ENCODE measurements at places on chromosomes 7 and 10.

GRCh38 chr10:91411621-91412020, 1.5 kb downstream of the HECTD2 start:
- DNase-seq, result no peak

GRCh38 chr10:12121673-12122072, 7.8 kb upstream of the SEC61A2 start:
- no peak for DNase-seq

GRCh38 chr7:156158213-156158612, 345.9 kb upstream of the SHH start:
- no peak for DNase-seq

- no peak for DNase-seq
These were observed 102.8 kb downstream of the POLL start for GRCh38 chr10:101485207-101485606.

- DNase-seq, result no peak
These were observed 8.0 kb downstream of the IKZF1 start for GRCh38 chr7:50312250-50313162.

- no peak for DNase-seq
These were observed 190.0 kb upstream of the LYZL2 start for GRCh38 chr10:30819341-30820181.

- DNase-seq, result no peak
These were observed 20.2 kb upstream of the AMZ1 start for GRCh38 chr7:2667843-2668242.

GRCh38 chr7:44330331-44330730, 4.9 kb upstream of the CAMK2B start:
- no peak for DNase-seq

- DNase-seq, result no peak
These were observed 288.7 kb upstream of the IGFBP3 start for GRCh38 chr7:46209611-46210388.

DNA sequence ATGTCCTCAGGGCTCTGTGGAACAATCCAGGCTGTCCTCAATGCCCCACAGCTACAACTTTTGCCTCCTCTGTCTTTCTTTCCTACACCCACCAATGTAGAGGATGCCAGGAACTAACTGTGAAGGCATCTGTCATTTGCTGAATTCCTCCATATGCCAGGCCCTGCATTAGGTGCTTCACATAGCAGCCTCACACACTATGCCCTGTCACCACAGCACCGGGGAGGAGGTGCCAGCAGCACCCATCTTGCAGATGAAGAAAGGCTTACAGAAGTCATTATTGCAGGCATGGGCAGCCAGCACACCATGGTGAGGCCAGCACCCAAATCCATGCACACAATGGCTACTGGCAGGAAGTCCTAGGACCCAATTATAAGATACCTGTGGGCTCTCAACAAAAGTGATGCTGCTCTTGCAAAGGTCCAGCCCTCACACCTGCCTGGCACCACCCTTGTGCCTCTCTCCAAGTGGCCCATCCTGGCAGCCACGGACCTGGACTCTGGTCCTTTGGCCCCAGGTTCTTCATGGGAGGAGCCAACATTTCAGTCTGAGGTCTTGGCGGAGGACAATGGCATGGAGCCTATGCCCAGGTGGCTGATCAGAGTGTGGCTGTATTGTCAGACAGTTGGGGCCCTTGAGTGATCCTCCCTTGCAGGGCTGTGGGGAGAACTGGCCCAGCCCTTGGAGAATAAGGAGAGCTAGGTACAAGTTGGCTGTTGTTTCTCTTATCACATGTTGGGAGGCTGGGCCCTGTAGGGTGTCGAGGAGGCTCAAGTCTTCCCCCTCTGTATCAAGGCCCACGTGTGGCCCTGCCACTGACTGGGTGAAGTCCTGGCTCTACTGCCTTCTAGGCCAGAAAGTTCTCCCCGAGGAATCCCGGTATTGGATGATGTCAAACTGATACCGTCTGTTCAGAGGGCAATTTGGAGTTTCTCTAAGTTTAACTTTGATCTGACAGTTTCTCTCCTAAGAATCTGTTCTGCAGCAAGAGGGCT, 14.4 kb upstream of the MYL7 start:
- no peak for DNase-seq

GRCh38 chr7:18497082-18497481, 1.5 kb downstream of the HDAC9 start:
- no peak for DNase-seq

DNA sequence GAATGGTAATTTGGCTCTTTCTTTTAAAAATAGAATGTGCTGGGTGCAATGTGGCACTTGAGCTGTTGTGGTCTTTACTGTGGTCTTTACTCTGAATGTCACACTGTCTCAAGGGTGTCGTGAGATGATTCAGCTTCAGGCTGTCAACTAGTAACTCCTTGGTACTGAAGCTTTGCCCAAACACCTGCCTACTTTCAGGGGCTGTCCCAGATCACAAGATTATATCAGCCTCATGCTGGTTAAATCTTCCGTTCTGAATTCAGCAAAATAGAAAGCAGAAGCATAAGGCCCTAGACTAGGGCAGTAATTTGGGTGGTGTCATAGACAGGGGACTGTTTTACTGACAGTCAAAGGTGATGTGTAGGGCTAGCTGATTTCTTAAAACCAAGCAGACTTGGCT, 110.9 kb downstream of the BAMBI start:
- DNase-seq, result no peak

DNA sequence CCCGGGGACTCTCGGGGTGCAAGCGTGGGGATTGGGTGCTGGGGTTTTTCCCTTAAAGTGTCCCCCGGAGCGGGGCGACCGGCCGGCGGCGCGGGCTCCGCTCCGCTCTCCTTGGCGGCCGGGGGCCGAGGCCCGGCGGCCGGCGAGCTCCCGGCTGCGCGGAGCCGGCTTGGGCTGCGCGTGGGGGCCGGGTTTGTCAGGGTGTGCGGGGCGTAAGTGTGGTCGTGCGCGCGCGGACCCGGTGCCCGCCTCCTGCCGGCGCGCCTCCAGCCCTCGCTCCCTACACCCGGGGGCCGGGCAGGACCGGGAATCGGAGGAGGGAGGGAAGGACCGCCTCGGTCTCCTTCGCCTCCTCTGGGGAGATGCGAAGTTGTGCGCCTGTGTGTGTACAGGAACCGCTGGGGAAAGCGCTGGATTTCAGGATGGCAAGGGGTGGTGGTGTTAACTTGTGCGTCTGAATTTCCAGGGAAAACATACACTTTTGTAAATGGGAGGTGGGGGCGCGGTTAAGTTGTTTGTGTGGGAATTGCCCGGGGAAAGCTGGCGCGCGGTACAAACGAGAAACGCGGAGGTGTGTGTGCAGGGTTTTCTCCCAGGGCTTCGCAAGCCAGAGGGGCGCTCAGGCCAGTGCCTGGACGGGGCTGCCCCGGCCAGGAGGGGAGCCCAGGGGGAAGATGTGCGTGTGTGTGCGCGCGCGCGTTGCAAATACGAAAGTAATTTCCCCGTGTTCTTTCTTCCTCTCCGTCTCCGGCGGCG, 737 bp downstream of the ZMIZ1 start:
- DNase-seq, result peak; percentile 49

- no peak for DNase-seq
These were observed 23.8 kb upstream of the PLAC9 start for GRCh38 chr10:80108576-80109239.

DNA sequence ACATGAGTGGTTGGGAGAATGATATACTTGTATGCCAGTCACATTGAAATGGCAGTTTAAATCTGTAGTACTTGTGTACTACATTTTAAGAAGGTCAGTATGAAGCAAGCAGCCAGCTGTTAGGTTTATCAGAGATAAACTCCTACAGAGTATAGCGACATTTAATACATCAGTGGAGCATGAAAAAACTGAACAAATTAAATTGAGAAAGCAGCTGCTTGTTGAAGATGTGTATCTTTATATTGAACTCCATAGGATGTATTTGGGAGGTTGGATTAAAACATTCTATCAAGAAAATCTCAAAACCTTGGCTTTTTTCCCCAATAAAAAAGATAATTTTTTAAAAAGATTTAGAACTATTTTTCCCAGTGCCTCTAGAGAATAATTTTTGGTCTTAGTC, 47.8 kb downstream of the PHF14 start:
- DNase-seq, result no peak

GRCh38 chr10:4354382-4354812, 471.6 kb upstream of the AKR1E2 start:
- DNase-seq, result peak; percentile 32

- no peak for DNase-seq
These were observed at the start of gene HYAL4 for GRCh38 chr7:123844712-123845219. Gene HYAL4 (plus strand): TSS chr7:123845169. CDS start chr7:123868274, 23,105 bp downstream.
